ENCODE measurements at places on chromosomes 5 and 9. TPM values are rescaled to one million over a fixed set of nuclear protein-coding genes. Genes with fewer than 3 reads are reported as not detected.

DNA sequence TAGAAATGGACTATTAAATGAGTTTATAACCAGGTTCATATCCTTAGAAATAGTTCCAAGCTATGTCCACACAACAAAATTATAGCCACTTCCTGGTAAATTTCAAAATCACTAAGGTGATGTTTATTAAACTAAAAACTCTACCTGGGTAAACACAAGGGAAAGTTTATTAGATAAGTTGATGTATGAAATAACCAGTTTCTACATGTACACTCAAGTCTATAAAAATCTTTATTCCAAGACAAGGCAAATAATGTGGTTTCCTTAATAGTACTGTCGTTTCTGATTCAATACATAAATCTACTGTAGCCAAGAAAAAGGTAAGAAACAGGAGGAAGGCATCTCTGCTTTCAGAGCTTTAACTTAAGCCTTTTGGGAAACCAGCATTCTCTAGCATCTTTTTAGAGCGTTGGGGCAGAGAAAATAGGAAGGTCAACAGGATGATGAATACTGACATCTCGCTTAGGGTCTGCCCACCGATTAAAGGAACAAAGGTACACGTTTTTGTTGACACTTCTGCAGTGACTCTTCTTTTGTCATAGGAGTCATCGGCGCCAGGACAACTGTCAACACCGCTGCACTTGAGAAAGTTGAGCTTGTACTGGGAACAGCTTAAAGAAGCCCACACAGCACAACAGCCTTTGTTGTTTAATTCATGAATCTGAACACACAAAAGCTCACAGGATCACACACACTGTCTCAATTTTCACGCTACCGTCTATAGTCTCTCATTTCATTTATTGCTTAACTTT is 513.6 kb downstream of the SLCO4C1 start:
- H3K36me3 ChIP-seq: no peaks in the 10 kb centered on the region
- no peak for DNase-seq
- no peak overlapping the region for H3K4me3 ChIP-seq
- no peaks in the 10 kb centered on the region for H3K4me1 ChIP-seq

DNA sequence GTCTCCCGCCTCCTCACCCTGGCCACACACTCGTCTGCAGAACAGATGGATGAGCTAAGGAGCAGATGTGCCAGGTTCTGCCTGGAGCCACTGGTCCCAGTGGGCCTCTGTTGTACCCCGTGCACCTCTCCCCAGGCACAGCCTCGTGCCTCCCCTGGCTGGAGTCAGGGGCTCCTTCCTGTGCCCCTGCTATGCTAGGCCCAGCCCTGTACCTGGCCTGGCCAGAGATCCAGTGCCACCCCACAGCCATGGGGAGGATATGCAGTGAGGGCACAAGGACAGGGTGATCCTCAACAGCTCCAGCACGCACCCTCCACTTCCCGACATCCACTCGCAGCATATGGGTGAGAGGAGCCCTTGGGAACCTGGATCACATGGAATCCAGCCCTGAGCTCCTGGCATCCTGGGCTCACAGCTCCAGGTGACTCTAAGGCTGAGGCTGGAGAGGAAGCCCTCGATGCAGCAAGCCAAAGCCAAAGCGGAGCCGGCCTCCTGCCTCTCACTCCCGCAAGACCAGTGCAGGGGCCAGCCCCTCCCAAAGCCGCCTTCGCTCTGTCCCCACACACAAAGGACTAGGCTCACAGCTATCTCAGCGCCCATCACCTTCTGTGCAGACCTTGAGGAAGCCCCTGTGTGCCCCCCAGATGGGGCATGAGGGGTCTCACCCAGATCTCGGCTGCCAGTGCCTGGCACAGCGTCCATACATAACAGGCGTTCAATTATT is 23.7 kb upstream of the ADAMTS2 start:
- H3K36me3 ChIP-seq: no peaks in the 10 kb centered on the region
- H3K4me3 ChIP-seq: no peak overlapping the region
- H3K4me1 ChIP-seq: no peaks in the 10 kb centered on the region

GRCh38 chr5:173055722-173055982 is 500 bp upstream of the CREBRF start:
- peak overlapping the region; percentile 100 for H3K27ac ChIP-seq
- DNase-seq: no peak
- peaks cover 57% of the 10 kb centered on the region for H3K4me1 ChIP-seq
- H3K27me3 ChIP-seq: no peaks in the 10 kb centered on the region

DNA sequence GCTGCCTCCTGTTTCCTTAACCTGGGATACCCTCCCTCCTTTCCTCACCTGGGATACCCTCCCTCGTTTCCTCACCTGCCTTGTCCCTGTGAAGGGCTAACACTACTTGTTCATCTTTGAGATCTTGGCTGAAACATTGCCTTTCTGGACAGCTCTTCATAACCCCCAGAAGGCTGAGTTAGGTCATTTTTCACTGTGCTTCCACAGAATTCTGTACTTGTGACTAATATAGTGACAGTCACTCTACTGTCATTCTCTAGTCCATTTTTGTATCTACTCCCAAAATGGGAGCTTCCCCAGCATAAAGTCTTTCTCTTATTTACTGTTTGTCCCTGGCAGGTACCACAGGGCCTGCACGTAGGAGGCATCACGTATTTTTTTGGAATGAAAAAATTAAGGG is 21.5 kb upstream of the DAB2 start:
- H3K27ac ChIP-seq: no peak overlapping the region
- H3K27me3 ChIP-seq: no peaks in the 10 kb centered on the region
- no peaks in the 10 kb centered on the region for H3K36me3 ChIP-seq
- no peak for DNase-seq

Gene DDX46
- 26.4 TPM for polyA plus RNA-seq

DNA sequence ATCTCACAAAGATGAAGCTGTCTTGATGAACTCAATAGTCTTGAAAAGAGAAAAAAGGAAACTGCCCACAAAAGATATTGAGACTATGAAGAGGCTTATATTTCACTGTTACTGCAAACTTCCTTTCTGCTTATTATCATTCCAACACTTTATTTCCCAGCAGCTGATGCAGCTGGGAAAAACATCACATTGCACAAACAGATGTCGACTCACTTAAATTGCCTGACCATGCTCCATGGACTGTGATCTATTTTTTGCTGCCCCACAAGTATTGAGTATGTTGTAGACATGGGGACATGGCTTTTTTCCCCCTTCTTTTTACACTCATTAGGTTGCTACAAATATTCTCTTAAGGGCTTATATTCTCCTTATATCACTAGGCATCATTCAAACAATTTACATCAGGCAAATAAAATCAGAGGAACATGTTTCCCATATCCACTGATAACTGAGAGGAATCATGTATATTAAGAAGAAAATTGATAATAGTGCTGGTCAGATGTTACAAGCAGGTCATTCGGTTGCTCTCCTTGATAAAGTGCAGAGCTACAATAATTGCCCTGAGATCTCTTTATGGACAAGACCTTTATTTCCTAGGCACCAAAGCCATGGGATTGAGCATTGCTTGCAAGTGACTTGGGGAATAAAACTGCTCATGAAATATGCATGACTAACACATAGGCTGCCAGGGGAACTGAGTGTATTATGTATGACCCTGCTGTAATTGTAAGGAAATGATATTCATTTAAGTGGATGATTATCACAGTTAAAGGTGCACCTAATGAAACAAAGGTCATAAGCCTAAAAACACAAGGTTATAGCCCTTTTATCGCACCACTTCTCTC is 509.9 kb downstream of the ZNF608 start:
- DNase-seq: no peak
- H3K4me1 ChIP-seq: no peaks in the 10 kb centered on the region
- no peak overlapping the region for H3K4me3 ChIP-seq
- no peaks in the 10 kb centered on the region for H3K27me3 ChIP-seq
- no peaks in the 10 kb centered on the region for H3K36me3 ChIP-seq
- no peak overlapping the region for H3K27ac ChIP-seq

Gene TAF9
- polyA plus RNA-seq: 77.9 TPM
